ENCODE measurements at places on chromosomes 13 and 19. TPM values are rescaled to one million over a fixed set of nuclear protein-coding genes. Genes with fewer than 3 reads are reported as not detected.

Gene ELF1
- total RNA-seq: 84.8 TPM

Gene ZNF260
- total RNA-seq: 16.4 TPM

Gene ZNF780A
- 15.9 TPM for total RNA-seq

Gene MBD3L3
- total RNA-seq: not detected

Gene CYP2F1
- not detected for total RNA-seq

Gene EDNRB
- total RNA-seq: not detected

Gene FCER2
- total RNA-seq: not detected

Gene PTPRH
- 1.00 TPM for total RNA-seq

Gene DCLK1
- under 0.01 TPM for total RNA-seq

Gene THSD8
- not detected for total RNA-seq

Gene NLRP11
- not detected for total RNA-seq

Gene NPAS1
- 0.34 TPM for total RNA-seq

Gene KCNJ14
- 4.5 TPM for total RNA-seq

Gene KANK2
- 14.7 TPM for total RNA-seq

Gene ZNF816
- 24.3 TPM for total RNA-seq

Gene KLK1
- total RNA-seq: 0.14 TPM

Gene PSG3
- not detected for total RNA-seq

Gene MAG
- total RNA-seq: not detected

Gene TEX29
- total RNA-seq: not detected

Gene PRR12
- total RNA-seq: 7.8 TPM

Gene C5AR1
- total RNA-seq: under 0.01 TPM

Gene ARHGAP33
- total RNA-seq: not detected

Gene LYPD3
- 13.3 TPM for total RNA-seq

Gene SPACA7
- not detected for total RNA-seq

Gene IL4I1
- total RNA-seq: 0.34 TPM

Gene MAU2
- 33.1 TPM for total RNA-seq
